Central memory CD8-positive, alpha-beta T cell (primary cell): ENCODE measurements at places on chromosomes 4 and X.

DNA sequence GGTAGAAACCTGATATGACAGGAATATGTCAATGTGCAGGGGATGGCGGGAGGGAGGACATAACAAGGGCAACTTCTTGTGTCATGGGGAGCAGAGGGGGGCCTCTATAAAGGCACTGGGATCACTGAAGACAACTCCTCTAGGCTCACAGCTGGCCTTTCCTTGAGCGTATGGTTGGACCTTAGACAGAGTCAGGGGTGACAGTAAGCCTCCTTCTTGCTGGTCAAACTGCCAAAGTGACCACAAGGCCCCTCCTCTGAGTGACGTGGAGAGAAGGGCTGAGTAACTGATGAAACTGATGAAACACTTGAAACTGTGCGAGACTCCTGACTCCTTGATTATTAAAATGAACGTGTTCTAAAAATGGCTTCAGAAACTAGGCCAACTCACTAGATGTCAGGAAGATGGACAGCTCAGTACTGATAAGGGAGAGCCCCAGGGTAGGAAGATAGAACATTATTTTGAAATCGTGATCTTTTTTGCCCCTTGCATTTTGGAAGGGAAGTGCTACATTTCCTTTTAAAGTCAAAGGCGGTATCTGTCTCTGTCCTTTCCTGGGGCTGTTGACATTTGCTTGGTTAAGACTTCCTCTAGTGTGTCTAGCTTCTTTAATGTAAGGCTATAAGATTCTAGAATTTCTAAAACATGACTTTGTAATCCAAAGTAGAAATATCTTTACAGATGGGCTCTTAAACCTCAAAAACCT is 1.6 kb downstream of the RAB33A start:
- DNase-seq: no peak

GRCh38 chrX:153426204-153426603 is 14.9 kb downstream of the ZFP92 start:
- no peak for DNase-seq

- DNase-seq: no peak
Observed at GRCh38 chrX:49862093-49862492, 17.2 kb upstream of the USP27X start.

- peak; percentile 63 for DNase-seq
Observed at GRCh38 chr4:80202190-80202711, 4.9 kb downstream of the PRDM8 start.

DNA sequence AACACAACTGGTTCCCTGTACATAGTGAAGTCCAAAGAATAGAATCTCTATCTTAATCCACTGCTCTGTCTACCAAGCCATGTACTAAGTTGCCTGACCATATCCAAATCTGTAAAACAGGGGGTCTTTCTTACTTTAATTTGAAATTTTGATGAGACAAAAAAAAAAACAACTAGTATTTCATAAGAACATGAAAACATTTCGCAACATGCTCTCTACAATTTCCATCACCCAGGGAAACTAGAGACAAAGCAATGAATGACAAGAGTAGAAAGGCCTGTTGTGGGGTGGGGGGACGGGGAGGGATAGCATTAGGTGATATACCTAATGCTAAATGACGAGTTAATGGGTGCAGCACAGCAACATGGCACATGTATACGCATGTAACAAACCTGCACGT is 279.9 kb downstream of the PPP3CA start:
- no peak for DNase-seq

DNA sequence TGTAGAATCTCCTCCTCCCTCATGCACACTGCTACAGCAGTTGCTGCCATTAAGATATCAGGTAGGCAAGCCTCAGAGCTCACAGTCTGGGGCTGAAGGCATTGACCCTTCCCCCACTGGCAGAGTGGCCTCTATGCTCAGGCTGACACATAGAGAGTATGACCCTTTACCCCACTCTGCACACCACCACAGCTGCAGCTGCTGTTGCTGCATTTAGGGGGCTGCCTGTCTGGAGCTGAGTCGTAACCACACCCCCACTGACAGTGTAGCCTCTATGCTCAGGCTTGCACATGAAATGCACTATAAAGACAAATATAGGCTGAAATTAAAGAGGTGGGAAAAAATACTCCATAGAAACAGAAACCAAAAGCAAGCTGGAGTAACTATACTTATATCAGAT is 289.3 kb upstream of the PABPC4L start:
- no peak for DNase-seq
